ENCODE measurements at places on chromosomes 5 and 9. TPM values are rescaled to one million over a fixed set of nuclear protein-coding genes. Genes with fewer than 3 reads are reported as not detected.

DNA sequence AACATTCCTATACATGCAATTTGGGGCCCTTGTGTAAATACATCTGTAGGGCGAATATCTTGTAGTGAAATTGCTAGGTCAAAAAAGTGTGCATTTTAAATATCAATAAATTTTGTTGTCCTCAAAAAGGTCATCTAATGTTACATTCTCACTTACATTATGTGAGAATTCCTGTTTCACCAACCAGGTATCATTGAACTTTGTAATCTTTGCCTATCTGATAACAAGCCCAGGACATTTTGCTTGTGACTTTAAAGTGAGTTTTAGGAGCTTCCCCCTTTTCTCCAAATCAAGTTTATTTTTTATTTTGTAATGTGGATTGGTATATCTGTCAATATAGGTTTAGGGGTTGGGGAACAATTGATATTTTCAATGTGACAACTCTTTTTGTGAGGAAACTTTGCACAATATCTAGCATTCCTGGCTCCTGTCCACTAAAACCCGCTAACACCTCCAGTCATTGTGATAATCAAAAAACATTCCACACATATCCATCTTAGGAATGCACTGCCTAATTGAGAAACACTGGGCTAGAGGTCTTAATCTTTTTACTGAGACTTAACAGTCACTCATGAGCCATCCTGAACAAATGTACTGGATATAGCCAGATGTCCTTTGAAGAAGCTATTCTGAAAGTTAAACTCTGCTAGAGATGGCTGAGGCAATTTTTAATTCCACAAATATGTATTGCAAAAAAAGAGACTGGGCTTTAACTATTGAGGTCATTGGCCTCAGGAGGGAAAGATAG is 72.5 kb upstream of the SLC1A1 start:
- DNase-seq = no peak

- no peak for DNase-seq
These were observed 95.5 kb downstream of the PAX5 start for GRCh38 chr9:36938617-36939016.

Gene CCDC152
- total RNA-seq = not detected

DNA sequence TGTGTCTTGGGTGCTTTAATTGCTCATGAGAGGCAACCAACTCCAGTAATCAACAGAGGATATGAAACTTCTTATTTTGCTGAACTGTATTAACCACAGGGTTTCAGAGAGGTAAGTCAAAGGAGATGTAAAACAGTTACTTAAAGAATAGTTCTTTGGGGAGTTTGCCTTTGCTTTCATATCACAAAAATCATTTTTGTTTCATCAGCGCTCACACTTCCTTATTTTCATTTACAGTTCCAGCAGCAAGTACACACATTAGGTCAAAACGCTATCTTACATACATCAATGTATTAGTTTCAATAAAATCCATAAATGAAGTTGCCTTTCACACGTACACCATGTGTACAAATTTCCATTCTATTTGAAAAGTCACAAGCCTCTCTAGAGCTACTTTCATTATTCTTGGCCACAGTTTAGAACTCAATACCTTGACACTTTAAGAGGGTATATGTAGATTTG is 50.1 kb downstream of the ST8SIA4 start:
- DNase-seq = no peak

GRCh38 chr9:8262625-8263622 is 463.3 kb upstream of the DMAC1 start:
- DNase-seq = no peak

- DNase-seq = no peak
These were observed 35.0 kb upstream of the NIM1K start for GRCh38 chr5:43157068-43157467.

DNA sequence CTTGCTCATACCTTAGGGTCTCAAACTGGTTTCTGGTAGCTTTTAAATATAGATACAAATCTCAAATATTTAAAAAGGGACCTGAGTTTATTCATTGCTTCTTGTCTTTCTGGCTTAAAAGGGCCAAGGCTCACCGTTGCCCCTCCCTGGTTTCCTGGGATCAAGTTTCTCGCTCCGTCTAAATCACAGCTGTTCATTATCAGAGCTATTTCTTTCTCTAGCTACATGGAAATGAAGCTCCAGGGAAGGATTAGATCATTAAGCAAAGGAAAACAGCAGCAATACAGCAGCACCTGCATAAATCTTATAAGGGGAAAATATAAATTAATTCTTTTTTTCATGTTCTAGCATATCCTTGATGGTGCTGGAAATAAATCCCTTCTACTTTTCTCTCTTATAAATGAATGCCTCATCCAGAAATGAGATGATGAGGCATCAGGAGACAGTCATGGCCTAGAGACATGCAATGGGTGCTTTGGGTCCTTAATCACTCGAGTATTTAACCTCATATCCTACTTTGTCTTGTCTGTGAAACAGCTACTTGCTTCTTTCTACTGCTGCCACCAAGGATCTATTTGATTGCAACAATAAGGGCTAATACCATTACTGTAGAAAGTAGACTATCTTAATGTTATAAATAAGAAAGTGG is 320.1 kb downstream of the TRPM3 start:
- DNase-seq = no peak

GRCh38 chr5:100516285-100516684 is 18.9 kb upstream of the FAM174A start:
- DNase-seq = no peak

- DNase-seq = no peak
These were observed 52.8 kb upstream of the PRSS3 start for GRCh38 chr9:33742519-33742918.

GRCh38 chr5:169647566-169647965 is 10.5 kb downstream of the DOCK2 start:
- no peak for DNase-seq

Gene PCDHGA11
- 1.8 TPM for total RNA-seq

Gene ENTREP1
- 0.44 TPM for total RNA-seq

Gene DBH
- 0.59 TPM for total RNA-seq

All from neural crest cell (in vitro differentiated cells).